ENCODE measurements at places on chromosomes 5 and 9.

DNA sequence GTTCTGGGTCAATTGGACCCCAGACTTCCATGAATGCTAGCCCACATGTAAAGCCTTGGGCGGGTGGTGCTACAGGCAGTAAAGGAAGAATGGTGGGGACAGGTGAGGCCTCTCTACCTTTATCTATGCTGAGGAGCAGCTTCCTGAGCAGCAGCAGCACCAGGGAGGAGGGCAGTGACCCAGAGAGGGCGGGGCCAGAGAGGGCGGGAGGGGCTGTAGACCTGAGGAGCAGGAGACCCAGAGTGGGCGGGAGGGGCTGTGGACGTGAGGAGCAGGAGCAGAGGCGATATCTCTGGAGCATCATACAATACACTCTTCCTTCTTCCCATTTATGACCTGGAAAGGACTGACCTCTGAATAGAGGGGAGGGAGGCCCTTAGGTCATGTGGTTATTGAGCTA lies 165.9 kb downstream of the MTRR start:
- no peak for DNase-seq

DNA sequence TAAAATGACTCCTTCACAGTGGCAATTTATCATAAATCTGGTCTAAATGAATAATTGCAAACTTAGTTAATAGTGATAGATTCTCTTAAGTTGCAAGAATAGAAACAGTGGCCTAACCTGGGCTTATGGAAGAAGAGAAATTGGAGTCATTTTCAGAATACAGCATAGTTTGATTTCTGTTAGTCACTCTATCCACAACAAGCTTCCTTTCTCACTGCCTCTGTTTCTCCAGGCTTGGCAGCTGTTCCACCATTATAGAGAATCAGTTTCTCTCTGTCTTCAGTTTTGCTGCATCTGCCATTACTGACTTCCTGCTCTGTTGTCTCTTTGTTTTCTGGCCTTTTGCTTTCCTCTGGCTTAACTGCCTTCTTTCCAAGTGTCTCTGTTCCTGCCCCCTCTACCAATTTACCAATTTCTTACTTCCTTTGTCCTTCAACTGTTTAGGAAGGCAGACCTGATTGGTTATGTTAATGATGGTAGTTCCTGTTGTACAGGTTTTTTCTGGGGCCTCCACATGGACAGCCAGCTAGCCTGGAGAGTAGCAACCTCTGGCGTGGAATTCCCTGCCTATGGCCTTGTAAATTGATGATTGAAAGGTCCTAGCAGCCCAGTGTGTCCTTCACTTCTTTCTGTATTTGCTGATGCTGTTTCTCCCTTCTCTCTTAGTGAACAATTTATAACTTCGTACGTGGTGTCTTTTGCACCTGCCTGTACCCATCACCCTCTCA lies 75.9 kb upstream of the RASGRF2 start:
- no peak for DNase-seq

DNA sequence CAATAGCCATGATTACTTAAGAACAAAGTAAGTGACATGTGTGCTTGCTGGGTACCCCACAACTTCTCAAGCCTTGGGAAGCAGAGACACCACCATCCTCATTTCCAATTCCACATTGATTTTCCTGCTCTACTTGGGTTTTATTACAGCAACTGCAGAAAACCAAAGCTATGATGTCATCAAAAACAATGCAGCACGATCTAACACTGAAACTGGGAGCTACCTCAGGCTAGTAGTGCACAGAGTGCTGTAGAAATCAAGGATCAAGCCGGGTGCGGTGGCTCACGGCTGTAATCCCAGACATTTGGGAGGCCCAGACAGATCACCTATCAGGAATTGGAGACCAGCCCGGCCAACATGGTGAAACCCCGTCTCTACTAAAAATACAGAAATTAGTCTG lies 174.4 kb upstream of the MSX2 start:
- no peak for DNase-seq

DNA sequence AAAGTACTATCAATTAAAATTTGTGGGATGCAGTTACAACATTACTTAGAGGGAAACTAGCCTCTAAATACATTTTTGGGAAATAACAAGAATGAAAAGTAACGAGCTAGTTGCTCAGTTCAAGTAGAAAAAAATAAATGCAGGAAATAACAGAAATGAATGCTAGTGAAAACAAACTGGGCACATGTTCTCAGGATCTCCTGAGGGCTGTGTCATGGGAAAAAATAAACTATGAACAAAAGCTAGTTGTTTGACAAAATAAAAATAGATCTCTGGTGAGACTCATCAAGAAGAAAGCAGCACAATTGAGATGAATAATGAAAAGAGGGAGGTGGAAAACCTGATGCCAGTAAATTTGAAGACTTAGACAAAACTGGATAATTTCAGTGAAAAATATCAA lies 16.3 kb downstream of the IDNK start:
- DNase-seq, result no peak

- no peak for DNase-seq
Measured at GRCh38 chr5:132002757-132003156, 8.7 kb downstream of the ACSL6 start.

- DNase-seq, result peak; percentile 43
Measured at GRCh38 chr9:114117996-114118830, 19.1 kb upstream of the KIF12 start.

DNA sequence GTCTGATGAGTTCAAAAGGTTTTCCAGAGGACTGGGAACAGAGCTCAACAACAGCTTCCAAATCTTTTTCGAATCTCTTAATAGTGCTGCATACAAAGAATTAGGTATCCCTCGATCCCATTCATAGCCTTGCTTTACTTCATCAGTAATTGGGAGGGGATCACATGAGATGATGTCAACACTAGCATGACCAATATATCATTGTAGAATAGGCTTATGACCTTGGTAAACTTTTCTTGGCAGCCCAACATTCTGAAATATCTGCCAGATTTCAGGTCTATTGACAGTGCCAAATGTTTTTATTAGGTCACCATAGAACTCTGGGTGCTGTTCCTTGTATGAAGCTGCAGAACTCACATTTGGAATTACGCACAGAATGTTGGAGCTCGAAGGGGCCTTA lies 228.9 kb downstream of the FGF10 start:
- DNase-seq, result no peak

GRCh38 chr5:102554082-102554481 lies 55.3 kb upstream of the SLCO6A1 start:
- no peak for DNase-seq

DNA sequence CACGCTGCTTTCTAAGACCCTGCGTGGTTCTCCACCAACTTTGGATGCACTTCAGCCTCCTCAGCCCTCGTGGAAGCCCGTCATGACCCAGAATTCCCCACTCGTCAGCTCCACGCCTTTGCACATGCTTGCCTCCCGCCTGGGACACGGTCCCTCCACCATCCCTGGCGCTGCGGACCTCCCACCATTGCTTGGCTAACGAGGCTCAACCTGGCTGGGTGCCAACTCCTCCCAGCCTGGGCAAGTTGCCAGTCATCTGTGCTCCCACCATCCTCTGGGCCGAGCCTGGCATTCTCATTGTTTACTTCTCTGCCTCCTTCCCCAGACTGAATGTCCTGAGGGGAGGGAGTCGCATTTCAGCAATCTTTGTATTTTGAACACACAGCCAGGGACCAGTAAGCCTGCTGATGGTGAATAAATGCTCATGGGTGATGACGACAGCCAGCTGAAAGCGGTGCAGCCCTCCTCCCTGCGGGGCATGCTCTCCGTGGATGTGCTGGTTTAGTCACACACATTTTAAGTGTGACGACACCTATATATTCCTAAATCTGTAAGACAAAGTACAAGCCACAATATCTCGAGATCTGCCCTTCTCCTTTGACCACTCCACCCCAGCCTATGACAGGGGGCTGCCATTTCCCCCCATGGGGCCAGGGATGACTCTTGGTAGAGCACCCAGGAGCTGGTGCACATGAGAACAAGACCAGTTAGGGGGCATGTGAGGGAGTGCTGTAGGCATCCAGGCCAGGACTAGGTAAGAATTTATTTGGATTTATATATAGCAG lies 37.6 kb downstream of the ANKRD33B start:
- peak; percentile 93 for DNase-seq

DNA sequence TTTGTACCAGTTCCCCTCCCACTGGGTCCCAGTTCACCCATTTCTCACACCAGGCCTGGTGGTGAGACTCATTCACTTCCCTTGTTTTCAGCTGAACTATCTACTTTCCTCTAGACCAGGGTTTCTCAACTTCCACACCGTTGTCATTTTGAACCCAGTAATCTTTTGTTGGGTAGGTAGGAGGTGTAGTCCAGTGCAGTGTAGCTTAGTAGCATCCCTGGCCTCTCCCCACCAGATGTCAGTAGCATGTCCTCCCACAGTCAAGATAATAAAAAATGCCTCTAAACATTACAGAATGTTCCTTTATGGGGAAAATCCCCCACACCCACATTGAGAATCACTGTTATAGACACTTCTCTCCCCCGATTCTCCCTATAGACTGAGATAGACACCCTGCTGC lies 299.1 kb downstream of the EPB41L4A start:
- no peak for DNase-seq

- no peak for DNase-seq
Measured at GRCh38 chr5:1568201-1568979, 44.6 kb upstream of the LPCAT1 start.

- DNase-seq, result no peak
Measured at GRCh38 chr9:73684601-73685000, 532.9 kb downstream of the ANXA1 start.

DNA sequence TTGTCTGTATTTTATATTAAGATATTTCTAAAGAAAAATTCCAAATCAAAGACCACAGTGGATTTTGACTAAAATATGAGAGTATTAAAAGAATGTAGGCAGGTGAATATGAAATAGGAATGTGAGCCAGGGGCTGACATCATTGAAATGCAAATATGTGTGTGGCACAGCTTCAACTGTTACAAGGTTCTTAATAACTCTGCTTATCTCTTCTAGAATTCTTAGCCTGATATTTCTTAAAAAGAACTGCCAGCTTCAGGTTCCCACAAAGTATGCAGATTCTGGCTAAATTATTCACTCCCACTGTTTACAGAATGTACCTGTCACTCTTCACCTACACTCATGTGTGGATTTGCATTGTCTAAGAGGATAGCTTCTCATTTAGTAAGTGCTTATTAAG lies 274.4 kb downstream of the DIRAS2 start:
- DNase-seq, result no peak

DNA sequence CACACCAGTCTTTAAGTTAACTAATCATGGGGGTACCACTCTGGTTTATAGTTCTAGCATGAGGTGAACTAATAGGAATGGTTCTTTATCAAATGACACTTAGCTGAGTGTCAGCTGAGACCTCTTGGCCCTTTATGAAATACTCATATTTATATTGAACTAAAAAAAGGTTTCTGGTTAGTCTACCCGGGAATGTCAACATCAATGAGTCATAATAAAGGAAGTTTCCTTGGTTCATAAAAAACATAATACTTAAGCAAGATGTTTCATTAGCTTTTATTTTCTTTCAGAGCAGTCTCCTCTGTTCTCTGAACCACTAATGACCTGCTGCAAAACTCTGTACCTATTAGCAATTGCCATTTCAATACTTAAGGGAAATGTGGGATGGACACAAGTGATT lies 13.7 kb downstream of the DAB2 start:
- no peak for DNase-seq

DNA sequence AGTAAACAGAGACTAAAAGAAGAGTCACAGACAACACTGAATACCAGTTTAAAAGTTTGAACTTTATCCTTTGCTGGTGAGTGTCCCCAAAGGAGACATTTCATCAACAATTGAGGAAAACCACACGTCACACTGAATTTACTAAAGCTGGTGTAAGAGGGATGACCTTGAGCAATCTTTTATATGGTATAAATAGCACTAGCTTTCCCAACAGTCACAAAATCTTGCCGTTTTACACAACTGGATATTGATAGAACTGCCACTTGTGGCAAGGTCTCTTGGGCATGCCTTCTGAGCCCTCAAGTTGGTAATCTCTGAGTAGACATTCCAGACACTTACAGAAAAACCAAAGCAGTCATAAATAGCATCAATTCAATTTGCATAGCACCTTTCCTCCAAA lies 311.5 kb upstream of the TARS1 start:
- no peak for DNase-seq

GRCh38 chr9:133760713-133761290 lies 22.6 kb upstream of the SARDH start:
- no peak for DNase-seq

GRCh38 chr5:142783601-142784341 lies 13.6 kb downstream of the ARHGAP26 start:
- DNase-seq, result no peak

DNA sequence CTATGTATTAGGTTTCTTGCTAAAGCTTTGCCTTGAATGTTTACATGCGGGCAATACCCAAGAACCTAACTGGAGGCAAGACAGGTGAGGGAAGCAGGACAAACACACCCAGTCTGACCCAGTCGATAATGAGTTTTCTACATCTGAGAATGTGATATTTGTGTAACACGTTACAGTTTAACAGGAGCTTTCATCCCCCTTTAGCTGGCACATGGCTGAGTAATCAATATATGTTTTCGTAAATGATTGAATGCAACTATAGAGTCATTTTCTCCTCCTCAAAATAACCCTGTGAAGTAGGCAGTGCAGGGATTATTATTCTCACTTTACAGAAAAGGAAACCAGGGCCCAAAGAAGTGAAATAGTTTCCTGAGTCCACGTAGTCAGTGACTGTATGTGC lies 84.7 kb upstream of the HTR4 start:
- DNase-seq, result no peak

DNA sequence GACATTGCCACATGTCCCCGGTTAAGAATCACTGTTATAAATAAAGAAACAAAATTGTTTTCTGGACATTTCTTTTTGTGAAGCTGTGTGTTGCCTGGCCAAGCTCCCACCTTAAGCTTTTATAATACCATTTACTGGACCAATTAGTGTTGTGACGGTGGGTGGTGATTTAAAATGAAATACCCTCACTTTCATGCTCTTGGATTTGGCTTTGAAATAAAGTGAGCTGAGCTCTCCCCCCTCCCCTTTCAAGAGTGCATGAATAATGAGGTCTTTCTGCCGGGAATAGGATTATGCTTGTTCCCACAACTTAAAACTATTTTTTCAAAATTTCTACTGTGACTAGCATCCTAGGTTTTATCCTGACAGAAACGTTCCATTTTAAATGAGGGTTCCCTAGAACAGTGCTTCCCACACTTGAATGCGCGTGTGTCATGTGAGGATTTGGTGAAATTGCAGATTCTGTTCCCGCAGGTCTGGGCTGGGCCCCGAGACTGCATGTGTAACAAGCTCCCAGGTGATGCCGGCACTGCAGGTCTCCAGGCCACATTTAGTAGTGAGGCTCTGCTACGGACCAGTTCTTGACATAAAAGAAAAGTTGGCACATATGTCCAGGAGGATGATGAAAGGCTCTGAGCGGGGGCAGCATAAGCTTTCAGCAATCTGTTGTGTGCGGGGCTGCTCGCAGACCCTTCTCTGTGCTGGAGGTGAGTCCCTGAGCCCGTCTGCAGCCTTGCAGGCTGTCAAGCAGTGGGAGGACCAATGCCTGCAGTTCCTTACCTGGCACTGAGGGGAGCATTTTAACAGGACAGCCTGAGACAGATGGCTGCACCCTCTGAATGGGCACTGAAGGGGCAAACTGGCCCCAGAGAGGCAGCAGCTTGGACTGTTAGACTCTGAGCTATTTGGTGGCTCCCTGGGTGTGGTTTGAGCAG lies 24.4 kb downstream of the IQGAP2 start:
- DNase-seq, result no peak

Measured in COR-L47 (cell line).